Fibroblast of villous mesenchyme (primary cell): ENCODE measurements at places on chromosomes 2 and 18. TPM values are rescaled to one million over a fixed set of nuclear protein-coding genes. Genes with fewer than 3 reads are reported as not detected.
A peak's percentile ranks its signal among the peaks of the same experiment; 100 is the strongest.

The C2orf72 gene
- total RNA-seq = not detected in 2 replicates

- peak; percentile 52 for DNase-seq
These were observed 24.5 kb downstream of the NIF3L1 start for GRCh38 chr2:200913654-200914053.

DNA sequence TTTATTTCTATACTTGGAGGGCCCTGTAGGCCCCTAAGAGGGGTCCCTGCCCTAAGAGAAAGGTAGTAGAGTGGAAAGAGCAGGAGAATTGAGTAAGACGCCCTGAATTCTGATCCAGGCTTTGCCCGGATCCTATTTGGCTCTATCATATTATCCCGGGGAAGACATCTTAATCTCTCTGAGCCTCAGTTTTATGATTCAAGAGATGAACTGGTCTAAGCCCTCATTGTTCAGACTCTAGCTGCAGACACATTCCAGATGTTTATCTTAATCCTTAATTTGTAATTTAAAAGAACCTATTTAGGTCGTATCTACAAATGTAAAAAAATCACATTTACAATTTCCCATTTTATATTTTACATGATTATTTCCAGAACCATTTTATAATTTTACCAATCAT lies 220.1 kb downstream of the AGPS start:
- DNase-seq = no peak

DNA sequence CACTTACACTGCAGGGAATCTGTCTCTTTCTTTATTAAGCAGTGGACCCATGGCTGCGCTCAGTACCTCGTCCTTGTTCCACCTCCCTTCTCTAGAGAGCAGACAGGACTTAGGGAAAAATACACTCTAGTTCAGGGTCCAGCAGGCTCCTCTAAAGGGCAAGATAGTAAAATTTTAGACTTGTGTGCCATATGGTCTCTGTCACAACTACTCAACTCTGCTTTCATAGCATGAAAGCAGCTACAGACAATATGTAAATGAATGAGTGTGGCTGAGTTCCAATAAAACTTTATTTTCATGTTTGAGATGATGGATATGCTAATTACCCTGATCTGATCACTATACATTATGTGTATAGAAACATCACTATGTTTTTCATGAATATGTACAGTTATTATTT lies 163.1 kb downstream of the BABAM2 start:
- DNase-seq = peak; percentile 65

- DNase-seq = no peak
These were observed 87.5 kb downstream of the CCDC85A start for GRCh38 chr2:56271275-56271674.

The SLC9A4 gene
- total RNA-seq = under 0.01 TPM in 1 of 2 replicates, not detected in the other

DNA sequence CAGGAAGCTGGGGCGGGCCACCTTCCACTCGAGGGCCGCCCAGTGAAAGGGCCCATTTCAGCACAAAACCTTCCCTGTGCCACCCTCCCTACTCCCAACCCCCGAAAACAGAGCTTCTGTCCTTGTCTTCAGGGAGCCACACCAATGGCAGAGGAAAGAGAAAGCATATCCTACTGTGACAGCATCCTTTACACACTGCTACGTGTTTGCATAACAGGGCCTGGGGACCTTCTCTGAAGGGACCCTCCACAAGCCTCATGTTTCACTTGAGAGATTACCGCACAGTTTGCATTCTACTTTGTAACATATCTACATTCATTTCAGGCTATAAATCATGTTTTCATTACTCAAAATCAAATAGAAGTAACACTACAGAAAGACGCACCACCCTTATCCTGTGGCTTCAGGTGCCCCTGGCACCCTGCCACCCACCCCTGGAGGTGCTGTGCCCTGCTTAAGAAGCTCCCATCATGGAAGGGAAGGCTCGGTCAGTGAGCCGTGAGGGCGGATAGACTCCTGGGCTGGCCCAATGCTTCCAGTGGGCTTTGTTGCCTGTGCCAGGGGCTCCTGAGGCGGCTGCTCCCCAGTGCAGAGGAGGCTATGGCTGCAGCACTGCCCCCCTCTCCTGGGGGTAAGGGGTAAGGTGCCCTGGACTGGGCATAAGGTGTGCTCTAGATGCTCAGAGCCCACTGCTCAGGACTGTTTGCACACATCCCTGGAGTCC lies 52.0 kb downstream of the EIPR1 start:
- DNase-seq = no peak

The CYTIP gene
- total RNA-seq = under 0.01 and 0.43 TPM in 2 replicates

DNA sequence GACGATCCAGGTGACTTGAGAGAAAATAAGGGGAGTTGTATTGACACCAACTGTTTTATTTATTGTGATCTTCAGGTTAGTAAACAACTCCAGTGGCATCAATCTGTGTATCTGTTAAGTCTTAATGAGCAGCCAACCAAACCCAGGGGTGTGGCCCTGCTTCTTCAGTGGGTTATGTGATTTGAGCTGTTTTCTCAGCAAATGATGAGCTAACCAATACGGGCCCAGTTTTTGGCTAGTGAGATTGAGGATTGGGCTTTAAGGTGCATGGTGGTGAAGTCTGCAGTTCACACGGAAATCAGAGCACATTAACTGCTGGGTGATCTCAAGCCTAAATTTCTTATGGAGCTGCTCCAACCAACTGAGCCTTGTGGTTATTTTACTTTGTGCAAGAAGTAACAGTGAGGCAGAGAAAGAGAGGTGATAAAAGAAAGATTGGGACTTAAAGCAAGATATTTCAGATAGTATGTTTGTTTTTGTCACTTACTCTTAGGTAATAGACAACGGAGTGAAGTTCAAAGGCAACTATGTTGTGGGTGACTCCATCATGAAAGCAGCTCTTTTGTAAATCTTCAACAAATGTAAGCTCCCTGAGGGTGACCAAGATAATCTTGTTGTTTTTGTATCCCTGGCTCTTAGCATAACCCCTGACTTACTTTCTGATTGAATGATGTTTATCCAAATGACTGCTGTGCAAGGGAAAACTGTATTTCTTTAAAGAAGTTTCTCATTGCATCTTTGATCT lies 2.4 kb downstream of the MTCL1 start:
- DNase-seq = peak; percentile 84

The CROCC2 gene
- not detected in 2 replicates for total RNA-seq

The DCDC2C gene
- not detected in 2 replicates for total RNA-seq

The CKAP2L gene
- 6.8 and 10.4 TPM in 2 replicates for total RNA-seq

DNA sequence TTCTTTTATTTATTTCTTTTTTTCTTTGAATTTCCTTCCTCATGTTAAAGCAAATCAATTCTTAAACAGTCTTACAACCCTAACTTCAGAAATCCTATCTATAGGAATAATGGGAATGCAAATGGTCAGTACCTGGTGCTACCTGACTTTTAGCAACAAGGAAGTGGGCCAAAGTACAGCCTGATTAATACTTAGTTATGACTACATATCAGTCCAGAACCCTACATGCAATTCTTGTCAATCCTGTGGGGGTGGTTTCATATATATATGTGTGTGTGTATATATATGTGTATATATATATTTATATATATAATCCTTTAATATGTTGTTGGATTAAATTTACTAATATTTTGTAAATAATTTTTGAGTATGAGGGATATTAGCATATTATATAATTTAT lies 14.8 kb upstream of the TRAPPC8 start:
- no peak for DNase-seq

DNA sequence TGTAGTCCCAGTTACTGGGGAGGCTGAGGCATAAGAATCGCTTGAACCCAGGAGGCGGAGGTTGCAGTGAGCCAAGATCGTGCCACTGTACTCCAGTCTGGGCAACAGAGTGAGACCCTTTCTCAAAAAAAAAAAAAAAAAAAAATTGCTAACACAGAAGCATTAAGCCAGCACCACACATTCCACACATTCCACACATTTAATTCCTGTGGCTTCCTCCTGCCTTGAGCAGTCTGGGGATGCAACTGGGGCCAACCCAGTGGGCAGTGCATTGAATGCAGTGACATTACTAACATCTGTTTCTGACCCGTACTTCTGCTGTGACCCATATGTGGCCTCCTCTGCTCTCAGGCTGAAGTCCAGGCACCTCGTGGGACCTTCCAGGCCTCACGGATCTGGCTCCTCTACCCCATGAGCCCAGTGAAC lies 107.0 kb downstream of the BCL2L11 start:
- peak; percentile 57 for DNase-seq

DNA sequence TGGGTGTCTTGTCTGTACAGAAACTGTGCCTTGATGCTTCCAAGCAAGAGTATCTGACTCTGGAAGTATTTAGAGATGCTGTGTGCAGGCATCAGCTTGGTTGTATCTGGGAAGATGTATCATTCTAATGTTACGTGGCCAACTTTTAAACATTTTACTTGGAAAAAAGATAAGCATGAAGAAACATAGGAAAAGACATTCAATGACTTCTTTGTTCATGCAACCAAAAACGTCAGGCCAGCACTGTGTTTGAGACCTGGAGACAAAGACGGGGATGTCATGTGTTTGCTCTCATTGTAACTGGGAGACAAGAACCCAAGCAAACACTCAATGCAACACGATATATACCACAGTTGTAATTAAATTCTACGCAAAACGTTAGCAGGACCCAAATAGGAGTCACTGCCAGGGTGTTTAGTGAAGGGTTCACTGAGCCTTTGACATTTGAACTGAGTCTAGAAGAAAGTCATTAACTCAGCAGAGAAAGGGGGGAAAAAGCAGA lies 8.9 kb upstream of the SESTD1 start:
- no peak for DNase-seq

DNA sequence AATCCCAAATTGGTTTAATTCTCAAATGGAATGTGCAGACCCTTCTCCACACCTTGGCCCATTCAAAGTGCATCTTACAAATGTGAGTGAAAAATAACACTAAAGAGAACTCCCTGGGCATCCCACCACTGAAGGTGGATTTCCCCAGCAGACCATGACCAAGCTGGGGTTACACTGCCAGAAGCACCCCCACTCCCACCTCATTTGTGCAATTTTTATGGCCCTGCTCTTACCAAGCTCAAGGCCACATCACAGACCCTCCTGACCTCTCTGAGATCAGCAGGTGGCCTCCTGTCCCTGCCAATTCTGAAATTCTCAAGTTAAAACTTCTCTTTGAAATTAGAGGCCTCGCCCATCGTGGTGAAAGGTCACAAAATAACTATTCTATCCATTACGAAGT lies 21.6 kb downstream of the SIGLEC15 start:
- no peak for DNase-seq

The PECR gene
- total RNA-seq = 9.9 and 12.6 TPM in 2 replicates

DNA sequence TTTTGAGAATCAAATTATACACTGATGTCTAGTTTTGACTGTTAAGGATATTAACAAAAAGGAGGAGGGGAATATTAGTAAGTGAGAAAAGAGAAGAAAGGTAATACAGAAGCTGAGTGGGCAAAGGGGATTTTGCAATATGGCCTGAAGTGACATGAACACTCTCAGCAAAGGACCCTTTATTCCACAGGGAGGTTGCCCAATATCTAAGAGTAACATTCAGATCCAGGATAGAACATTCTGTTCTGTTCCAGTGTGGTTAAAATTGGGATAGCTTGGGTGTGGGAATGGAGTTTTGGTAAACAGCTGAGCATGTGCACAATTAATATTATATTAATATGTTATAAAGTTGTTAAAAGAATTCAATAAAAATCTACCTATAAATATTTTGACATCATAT lies 120.1 kb downstream of the ZNF385B start:
- peak; percentile 4 for DNase-seq

The MTCL1 gene
- total RNA-seq = 59.6 and 80.5 TPM in 2 replicates

DNA sequence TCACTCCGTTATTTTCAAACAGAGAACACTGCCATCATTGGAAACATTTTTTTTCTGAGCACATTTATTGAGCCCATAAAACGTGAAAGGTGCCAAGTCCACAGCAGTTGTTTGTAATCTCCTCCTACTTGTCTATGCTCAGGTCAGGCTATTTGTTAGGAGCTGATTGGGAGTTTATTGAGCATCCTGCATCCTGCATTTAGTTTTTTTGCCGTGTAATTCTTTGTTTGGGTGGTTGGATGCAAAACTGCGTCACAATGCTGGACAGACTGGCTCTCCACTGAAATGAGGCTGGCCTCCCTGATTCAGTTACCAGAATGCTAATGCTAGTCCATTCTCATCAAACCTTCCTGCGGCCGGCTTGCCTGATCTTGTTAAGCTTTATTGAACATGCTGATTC lies 71.4 kb downstream of the RAPGEF4 start:
- no peak for DNase-seq

- no peak for DNase-seq
These were observed 32.6 kb upstream of the RND3 start for GRCh38 chr2:150520033-150520432.

The FSHR gene
- total RNA-seq = not detected in 2 replicates

DNA sequence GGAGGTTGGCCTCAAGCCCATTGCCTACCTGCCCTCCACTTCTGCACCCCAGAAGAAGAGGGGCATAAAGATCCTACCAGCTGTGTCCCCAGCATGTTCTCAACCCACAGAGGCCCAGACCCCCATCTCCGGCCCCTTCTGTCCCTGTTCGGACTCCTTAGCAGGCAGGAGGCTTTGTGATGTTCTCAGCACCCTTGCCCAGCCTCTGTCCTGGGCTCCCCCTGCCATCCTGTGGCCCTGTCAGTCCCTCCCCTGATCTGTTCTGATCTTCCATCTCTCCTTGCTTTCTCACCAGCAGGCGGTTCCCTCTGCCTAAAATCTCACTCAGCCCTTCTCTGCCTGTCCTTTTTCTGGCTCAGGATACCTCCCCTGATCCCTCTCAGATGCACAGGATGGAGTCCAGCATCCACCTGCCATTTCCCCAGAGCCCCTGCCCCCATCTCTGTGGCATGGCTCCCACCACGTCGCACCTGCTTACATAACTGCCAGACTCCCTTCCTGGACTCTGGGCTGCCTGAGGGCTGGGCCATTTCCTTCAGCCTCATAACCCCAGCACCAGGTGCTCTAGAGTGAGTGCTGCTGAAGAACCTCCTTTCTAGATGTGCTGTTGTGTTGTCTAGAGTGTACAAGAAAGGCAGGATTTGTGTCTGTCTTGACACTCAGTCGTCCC lies 134.0 kb downstream of the CTIF start:
- DNase-seq = no peak

DNA sequence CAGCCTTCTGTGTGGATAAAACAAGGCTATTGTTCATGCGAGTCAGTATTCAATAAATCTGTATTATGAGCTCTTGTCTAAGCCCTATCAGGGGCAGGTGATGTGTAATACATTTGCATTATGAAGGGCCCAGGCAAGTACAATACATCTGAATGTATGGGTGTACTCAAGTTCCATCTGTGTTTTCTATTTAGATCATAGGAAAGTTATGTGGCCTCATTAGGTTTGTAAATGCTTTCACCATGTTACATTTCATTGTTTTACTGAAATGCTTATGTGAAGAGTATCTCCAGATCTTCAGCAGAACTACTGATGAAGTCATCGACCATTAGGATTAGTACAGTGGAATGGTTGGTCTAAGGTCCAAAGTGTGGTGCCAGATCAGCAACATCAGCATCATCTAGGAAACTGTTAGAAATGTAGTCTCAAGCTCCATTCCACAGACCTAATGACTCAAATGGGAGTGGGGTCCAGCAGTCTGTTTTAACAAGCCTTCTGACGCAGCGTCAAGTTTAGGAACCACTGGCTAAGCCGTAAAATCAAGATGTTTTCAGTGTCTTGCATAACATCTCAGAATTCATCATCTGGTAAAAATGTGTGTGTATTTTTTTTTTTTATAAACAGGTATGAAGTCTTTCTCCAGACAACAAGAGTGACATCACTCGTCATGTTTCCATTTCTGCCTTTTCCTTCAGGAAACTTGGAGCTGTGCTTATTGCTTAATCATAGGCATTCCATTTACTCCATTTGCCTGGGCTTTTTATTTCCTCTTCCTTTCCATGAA lies 80.5 kb downstream of the LYPD6 start:
- peak; percentile 99 for DNase-seq

The CAVIN2 gene
- 8.4 and 21.6 TPM in 2 replicates for total RNA-seq

- no peak for DNase-seq
These were observed 24.7 kb upstream of the GPC1 start for GRCh38 chr2:240410808-240411207.

The ANKRD29 gene
- total RNA-seq = 0.43 and 0.97 TPM in 2 replicates

- no peak for DNase-seq
These were observed 38.5 kb downstream of the SPRED2 start for GRCh38 chr2:65393743-65394422.

The GREB1 gene
- total RNA-seq = under 0.01 TPM in 2 replicates
